ENCODE measurements at places on chromosomes 5 and 9. TPM values are rescaled to one million over a fixed set of nuclear protein-coding genes. Genes with fewer than 3 reads are reported as not detected.

The SLC28A3 gene
- total RNA-seq: 0.10 TPM

The OR1B1 gene
- total RNA-seq: not detected

The CLTB gene
- 124 TPM for total RNA-seq

The DRD1 gene
- 0.62 TPM for total RNA-seq

The COL5A1 gene
- total RNA-seq: 159 TPM

The GPR151 gene
- total RNA-seq: not detected

The MRPL22 gene
- 34.8 TPM for total RNA-seq

The OR1J4 gene
- total RNA-seq: not detected

- peak; percentile 87 for DNase-seq
Observed at GRCh38 chr5:16178745-16179372, 732 bp downstream of the MARCHF11 start.

GRCh38 chr9:69122082-69122548 is 52.0 kb upstream of the TJP2 start:
- peak; percentile 85 for DNase-seq

- DNase-seq: no peak
Observed at GRCh38 chr5:170268884-170269283, 28.7 kb downstream of the LCP2 start.

DNA sequence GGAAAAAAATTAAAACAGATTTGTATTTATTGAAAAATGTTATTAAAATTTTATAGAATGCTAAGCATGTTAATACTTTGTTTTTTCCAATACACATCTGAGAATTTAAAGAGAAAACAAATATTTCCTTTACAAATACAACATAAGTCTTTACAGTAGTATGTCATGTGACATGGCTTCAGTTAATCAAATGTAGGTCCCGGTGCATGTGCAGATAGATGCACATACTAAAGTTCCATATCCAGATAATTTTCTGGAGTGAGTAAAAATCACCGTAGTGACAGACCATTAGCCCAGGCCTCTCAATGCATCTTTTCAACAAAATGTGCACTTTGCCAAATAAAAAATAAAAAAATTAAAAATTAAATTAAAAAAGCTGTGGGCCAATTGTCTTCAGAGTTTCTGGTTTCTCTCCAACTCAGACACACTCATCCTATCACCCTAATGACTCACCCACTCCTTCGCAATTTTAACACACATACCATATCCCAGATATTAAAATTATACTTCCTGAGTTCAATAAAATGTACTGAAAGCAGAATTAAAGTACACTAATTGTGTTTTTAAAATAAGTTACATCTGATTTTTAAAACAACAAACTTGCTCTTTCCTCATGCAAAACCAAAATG is 508.1 kb downstream of the NR2F1-AS1 start:
- no peak for DNase-seq

GRCh38 chr9:19231126-19231903 is 822 bp downstream of the DENND4C start:
- peak; percentile 65 for DNase-seq

DNA sequence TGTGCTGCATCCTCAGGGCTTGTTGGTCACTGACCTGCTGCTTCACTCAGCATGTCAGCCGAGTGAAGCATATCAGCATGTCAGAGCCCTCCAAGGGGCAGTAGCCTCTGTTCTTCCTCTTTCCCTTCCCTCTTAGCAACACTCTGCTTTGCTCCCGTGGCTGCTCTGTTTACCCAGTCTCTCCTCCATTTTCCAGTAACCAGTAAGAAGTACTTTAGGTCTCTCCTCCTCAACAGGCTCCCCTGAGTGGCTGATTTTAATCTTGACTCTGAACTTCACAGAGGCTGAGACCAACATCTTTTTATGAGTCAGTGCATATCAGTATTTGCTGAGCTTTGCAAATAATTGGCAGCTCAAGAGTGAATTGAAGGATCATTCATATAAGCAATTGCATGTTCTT is 18.6 kb upstream of the ADRB2 start:
- DNase-seq: no peak

GRCh38 chr9:112118009-112118408 is 57.1 kb downstream of the SUSD1 start:
- no peak for DNase-seq

GRCh38 chr9:131630205-131630831 is 85.0 kb downstream of the PRRT1B start:
- DNase-seq: no peak

GRCh38 chr5:36723912-36724311 is 117.5 kb downstream of the SLC1A3 start:
- DNase-seq: no peak

All from aorta (tissue), 5 donors.